ENCODE measurements at places on chromosomes 13 and 19. TPM values are rescaled to one million over a fixed set of nuclear protein-coding genes. Genes with fewer than 3 reads are reported as not detected.

TTYH1 gene
- 7.7 TPM for polyA plus RNA-seq

ERICH4 gene
- polyA plus RNA-seq: 0.14 TPM

GNA15 gene
- 2.2 TPM for polyA plus RNA-seq

PPP6R1 gene
- polyA plus RNA-seq: 58.5 TPM

OVOL3 gene
- not detected for polyA plus RNA-seq

GRCh38 chr19:45413497-45413896 lies 7.1 kb downstream of the POLR1G start:
- DNase-seq: no peak

- DNase-seq: no peak
Observed at GRCh38 chr13:48636550-48636949, 17.2 kb upstream of the CYSLTR2 start.

GRCh38 chr13:90622541-90622940 lies 724.9 kb upstream of the MIR17HG start:
- DNase-seq: no peak

DNA sequence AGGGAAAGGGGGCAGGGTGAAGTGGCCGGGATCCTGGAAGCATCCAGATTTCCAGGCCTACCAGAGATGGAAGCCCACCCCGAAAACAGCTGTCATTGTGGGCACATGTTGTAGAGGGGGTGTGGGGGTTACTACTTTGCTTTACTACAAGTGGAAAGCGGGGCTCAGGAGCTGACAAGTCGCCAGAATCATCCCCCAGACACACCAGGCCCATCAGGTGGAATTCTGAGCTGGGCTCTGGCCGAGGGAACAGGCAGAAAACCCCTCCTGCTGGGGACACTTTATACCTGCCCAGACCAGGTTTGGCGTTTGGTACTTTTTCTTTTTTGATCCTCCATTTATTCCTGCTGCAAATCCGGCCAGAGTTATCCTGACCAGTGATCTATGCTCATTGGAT lies 3.8 kb downstream of the CDX2 start:
- no peak for DNase-seq

DNA sequence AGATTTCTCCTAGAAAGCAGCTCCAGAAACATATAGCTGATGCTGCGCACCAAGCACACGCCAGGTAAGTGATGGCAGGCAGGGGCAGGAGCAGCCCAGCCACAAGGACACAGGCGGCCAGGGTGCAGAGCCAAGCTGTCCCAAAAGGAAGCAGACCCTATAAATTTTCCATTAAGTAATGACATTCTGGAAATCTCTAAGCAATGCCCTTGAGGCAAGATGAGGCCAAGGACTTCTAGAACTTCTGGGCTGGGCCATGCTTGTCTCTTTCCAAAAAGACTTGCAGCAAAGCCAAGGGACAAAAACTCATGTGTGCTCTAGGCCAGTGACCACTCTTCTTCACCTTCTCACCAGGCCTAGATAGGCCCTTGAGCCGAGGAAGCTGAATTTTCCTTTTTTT lies 42.2 kb upstream of the EPHX3 start:
- DNase-seq: no peak

DNA sequence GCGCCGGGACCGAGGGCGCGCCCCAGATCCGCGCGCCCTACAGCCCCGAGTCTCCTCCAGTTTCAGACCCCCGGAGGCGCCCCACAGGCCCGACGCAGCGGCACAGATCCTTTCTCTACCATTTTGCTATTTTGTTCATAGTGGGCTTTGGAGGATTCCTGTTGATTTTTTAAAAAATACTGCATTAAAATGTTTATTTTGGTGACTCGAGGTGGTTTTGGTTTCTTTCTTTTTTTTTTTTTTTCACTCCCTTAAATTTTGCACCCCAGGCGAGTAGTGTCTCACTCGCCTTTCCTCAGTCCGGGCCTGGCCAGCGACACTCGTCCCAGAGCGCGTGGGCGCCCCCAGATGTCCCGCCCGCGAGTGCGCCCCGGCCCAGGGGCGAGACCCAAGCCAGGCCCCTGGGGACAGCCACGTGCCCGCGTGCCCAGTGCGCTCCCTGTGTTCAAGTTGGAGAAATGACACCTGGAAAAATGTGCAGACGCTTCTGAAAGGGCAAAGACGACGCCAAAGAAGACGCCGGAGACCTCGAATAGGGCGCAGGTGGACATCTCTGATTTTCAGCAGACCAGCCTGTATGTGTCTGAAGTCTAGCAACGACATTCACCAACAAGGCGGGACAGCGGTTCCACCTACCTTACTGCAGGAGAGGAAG lies 471 bp upstream of the INSR start:
- DNase-seq: no peak

DNA sequence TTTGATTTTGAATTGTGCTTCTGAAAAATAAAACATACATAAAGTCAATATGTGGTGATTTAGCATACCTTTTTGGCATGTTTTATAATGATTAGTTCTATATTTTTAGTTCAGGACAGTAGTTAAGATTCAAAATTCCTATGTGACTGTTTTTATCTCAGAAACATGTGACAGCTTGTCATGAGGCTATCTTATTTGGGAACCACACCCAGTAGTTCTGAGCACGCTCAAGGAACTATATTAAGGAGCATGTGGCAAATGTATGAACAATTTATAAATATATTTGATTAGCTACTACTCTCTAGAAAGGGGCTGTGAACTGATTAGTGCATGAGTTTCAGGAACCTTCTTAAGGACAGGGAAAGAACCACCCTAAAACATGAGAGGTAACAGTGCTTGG lies 38.8 kb downstream of the FGF9 start:
- no peak for DNase-seq

DNA sequence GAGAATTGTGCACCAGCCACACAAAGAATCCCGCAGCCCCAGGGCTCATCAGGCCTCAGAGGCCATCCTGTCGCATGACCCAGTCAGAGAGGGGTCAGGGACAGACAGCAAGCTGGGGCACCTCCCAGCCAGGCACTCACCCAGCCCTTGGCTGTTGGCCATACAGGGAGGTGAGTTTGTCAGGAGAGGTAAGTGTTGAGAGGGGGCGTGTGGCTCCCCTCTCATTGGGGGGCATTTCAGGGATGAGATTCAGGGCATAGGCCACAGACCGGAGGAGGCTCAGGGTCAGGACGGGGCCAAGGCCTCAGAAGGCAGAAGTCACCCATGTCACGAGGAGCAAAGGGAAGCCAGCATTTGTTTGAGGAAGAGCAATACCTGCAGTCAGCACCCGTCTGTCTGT lies 37.1 kb downstream of the MYO9B start:
- DNase-seq: no peak

- no peak for DNase-seq
Observed at GRCh38 chr19:39074205-39074692, 9.9 kb upstream of the ACP7 start.

- no peak for DNase-seq
Observed at GRCh38 chr13:41458187-41458760, 924 bp downstream of the RGCC start.

DNA sequence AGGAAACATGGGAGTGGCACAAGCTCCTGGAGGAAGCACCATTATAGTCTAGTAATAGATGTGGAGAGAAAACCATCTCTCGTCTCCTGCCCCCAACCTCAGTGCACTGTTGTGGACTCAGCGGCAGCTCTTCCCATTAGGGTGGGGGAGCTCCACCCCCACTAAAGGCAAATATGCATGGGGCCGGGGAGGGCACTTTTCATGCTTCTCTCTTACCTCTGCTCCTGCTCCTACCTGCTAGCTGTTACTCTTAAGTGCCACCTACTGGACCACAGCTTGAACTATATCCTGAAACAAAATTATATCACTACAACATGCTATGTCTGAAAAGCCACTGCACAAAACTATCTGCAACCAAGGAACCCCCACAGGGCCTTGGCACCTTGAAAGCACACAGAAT lies 112.6 kb upstream of the DACH1 start:
- DNase-seq: no peak

- no peak for DNase-seq
Observed at GRCh38 chr19:39679056-39679790, 23.5 kb downstream of the LGALS16 start.

- DNase-seq: no peak
Observed at GRCh38 chr13:113093580-113094409, 11.8 kb upstream of the F7 start.

- DNase-seq: no peak
Observed at GRCh38 chr13:34356686-34357434, 538.9 kb downstream of the RFC3 start.
